ENCODE measurements at places on chromosomes 1 and 21.

GRCh38 chr21:42227909-42228708, 9.2 kb downstream of the ABCG1 start:
- DNase-seq, result peak; percentile 68

DNA sequence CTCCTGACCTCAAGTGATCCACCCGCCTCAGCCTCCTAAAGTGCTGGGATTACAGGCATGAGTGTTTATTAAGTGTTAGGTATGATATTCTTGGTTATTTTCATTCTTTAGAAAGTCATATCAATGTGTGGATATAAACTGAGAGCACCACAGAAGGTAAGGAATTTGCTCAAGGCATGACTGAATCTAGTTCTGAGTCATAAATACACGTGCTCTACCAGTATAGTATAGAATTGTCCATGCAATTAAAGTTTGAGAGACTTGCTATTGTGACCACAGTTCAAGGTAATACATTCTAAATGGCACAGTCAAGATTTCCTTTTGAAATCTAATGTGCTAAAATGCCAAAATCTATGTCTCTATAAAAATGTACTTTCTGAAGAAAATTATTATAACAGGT, 401.1 kb upstream of the CHRM3 start:
- DNase-seq, result no peak

GRCh38 chr1:184590163-184590750, 164.4 kb downstream of the EDEM3 start:
- DNase-seq, result no peak

GRCh38 chr1:100735244-100735643, 15.7 kb downstream of the VCAM1 start:
- no peak for DNase-seq

DNA sequence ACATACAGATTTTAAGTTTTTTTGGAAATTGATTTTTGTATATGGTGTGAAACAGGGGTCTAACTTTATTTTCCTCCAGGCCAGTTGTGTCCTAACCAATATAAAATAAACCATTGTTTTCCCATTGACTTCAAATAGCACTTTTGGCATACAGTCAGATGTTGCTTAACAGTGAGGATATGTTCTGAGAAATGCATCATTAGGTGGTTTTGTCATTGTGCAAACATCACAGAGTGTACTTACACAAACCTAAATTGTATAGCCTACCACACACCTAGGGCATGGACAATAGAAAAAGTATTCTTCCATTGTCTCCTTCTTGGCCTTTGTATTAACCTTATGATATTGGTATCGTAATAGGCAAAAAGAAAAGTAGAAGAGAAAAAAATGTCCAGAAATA, 37.4 kb upstream of the DISP1 start:
- DNase-seq, result no peak

DNA sequence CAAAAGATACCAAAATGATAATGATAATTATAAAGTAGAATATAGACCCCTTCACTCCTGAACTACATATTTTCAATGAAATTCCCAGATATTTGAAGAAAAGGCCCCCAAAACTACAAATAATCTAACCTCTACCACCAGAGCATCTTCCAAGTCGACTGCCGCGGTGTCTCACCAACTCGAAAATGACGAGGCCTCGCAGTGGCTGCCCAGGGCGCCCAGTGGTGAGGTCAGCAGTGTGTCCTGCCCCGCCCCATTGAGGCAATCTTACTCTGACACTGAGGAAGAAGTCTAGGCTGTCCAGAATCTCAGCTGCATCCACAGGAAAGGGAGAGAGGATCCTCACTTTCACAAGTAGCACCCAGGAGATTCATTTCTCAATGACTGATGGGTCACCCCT, 5.2 kb downstream of the DUSP10 start:
- DNase-seq, result no peak

GRCh38 chr1:112146201-112146715, 156.8 kb upstream of the KCND3 start:
- no peak for DNase-seq

GRCh38 chr1:172906778-172907592, 143.8 kb downstream of the TNFSF18 start:
- no peak for DNase-seq

GRCh38 chr1:202171292-202172014, 11.1 kb upstream of the PTPN7 start:
- DNase-seq, result no peak

DNA sequence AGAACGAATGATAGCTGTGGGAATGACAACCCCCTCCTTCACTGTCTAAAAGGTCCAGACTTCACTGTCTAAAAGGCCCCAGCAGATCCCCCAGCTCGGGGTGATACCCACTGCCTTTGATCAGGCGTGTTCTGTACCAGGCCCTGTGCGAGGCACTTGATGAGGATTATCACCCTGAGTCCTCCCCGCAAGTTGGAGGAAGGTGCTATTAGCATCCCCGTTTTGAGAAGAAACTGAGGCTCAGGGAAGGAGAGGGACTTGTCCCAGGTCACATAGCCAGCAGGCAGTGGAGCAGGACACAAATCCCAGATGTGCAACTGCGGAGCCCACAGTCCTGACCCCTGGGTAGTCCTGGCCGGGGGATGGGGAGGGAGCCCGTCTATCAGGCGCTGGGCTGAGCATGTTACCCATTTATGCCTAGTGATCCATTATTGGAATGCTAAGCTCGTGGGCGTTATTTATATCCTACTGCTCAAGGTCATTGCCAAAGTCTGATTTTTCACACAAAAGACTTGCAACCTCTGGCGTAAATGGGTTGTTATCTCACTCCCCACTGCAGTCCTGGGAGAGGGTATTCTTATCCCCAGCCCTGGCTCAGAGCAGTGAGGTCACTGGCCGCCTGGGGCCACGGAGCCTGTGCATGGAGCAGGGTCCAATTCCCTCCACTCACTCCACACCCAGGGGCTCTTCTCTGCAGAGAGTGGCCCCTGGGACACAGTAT, 722.2 kb downstream of the MATN1 start:
- DNase-seq, result no peak
